Spleen (tissue), 13 donors: ENCODE measurements at places on chromosomes 5 and 9. TPM values are rescaled to one million over a fixed set of nuclear protein-coding genes. Genes with fewer than 3 reads are reported as not detected.

NOL6 gene
- 20.0 TPM for polyA plus RNA-seq

GRCh38 chr9:36222449-36222848 lies 31.7 kb downstream of the CLTA start:
- no peak overlapping the region for H3K27ac ChIP-seq
- no peaks in the 10 kb centered on the region for H3K27me3 ChIP-seq
- peaks cover 100% of the 10 kb centered on the region for H3K36me3 ChIP-seq
- DNase-seq = no peak
- no peak overlapping the region for H3K4me3 ChIP-seq
- H3K4me1 ChIP-seq = peaks cover 13% of the 10 kb centered on the region

DNA sequence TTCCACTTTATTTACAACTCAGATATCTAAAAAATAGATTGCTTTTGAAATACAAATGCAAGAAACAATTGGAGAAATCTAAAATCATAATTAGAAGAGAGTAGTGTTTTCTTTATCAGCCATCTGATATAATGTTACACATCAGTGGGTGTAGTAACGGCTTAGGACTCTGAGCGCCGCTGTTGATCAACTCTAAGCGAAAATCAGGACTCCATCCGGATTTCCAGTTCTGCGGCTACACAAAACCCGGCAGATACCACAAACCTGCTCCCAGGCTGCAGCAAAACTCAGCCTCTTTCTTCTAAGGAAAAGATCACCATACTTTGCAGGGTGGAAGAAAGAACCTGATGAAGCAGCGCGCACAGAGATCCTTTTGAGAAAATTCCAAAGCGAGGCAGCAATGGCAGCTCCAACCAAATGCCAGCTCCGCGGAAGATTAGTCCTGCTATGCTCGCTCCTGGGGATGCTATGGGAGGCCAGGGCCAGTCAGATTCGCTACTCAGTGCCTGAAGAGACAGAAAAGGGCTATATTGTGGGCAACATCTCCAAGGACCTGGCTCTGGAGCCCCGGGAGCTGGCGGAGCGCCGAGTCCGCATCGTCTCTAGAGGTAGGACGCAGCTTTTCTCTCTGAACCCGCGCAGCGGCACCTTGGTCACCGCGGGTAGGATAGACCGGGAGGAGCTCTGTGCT lies at the start of gene PCDHGA9:
Gene PCDHGA9 (plus strand): TSS at position 226 of the 691 bp plus-strand sequence. CDS start 175 bp downstream, at position 401.
- DNase-seq = peak; percentile 59
- H3K36me3 ChIP-seq = no peaks in the 10 kb centered on the region
- no peaks in the 10 kb centered on the region for H3K4me1 ChIP-seq
- peaks cover 77% of the 10 kb centered on the region for H3K27me3 ChIP-seq
- H3K4me3 ChIP-seq = peak within 1 kb of the TSS; percentile 61

MLANA gene
- not detected for polyA plus RNA-seq

- no peak for DNase-seq
- H3K27me3 ChIP-seq = no peaks in the 10 kb centered on the region
- H3K36me3 ChIP-seq = peaks cover 88% of the 10 kb centered on the region
- H3K4me1 ChIP-seq = no peaks in the 10 kb centered on the region
These were observed 20.9 kb downstream of the GIN1 start for GRCh38 chr5:103098993-103099392.

ANGPTL2 gene
- polyA plus RNA-seq = 11.8 TPM

GRCh38 chr5:61281686-61282085 lies 50.4 kb upstream of the ZSWIM6 start:
- H3K27me3 ChIP-seq = no peaks in the 10 kb centered on the region
- H3K4me1 ChIP-seq = peaks cover 9% of the 10 kb centered on the region
- H3K4me3 ChIP-seq = no peak overlapping the region
- H3K27ac ChIP-seq = no peak overlapping the region
- DNase-seq = no peak

GRCh38 chr9:86721843-86722705 lies 225.2 kb downstream of the GAS1 start:
- H3K27me3 ChIP-seq = peaks cover 2% of the 10 kb centered on the region
- H3K27ac ChIP-seq = no peak overlapping the region
- H3K4me1 ChIP-seq = no peaks in the 10 kb centered on the region
- H3K36me3 ChIP-seq = no peaks in the 10 kb centered on the region

DNA sequence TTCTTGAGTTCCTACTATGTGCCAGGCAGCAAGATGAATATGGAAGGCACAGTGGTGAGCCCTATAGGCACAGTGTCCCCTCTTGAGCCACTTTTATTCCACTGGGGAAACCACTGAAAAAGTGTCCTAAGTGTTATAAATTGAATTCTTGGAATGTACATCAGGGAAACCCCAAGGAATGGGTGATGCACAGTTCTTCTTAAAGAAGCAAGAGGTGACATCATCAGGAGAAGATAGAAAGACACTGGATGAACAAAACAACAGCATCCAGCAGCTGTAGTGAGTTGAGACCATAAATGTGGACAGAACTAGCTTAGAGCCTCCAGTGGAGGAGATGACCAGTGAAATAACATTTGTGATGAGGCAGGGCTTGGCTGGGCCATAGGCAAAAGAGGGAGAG lies 199.2 kb upstream of the ANKRD55 start:
- no peaks in the 10 kb centered on the region for H3K4me1 ChIP-seq
- no peak for DNase-seq
- H3K27me3 ChIP-seq = no peaks in the 10 kb centered on the region
- H3K4me3 ChIP-seq = no peak overlapping the region
- H3K36me3 ChIP-seq = no peaks in the 10 kb centered on the region
- no peak overlapping the region for H3K27ac ChIP-seq

- no peaks in the 10 kb centered on the region for H3K36me3 ChIP-seq
- H3K27ac ChIP-seq = no peak overlapping the region
- no peak overlapping the region for H3K4me3 ChIP-seq
- DNase-seq = no peak
- no peaks in the 10 kb centered on the region for H3K27me3 ChIP-seq
- H3K4me1 ChIP-seq = no peaks in the 10 kb centered on the region
These were observed 236.5 kb downstream of the FBXL17 start for GRCh38 chr5:108145351-108145750.
